ENCODE measurements at places on chromosomes 11 and 22. TPM values are rescaled to one million over a fixed set of nuclear protein-coding genes. Genes with fewer than 3 reads are reported as not detected.

GRCh38 chr22:24429411-24430365 lies 2.3 kb downstream of the ADORA2A start:
- no peak overlapping the region for H3K27ac ChIP-seq
- no peaks in the 10 kb centered on the region for H3K36me3 ChIP-seq
- peaks cover 18% of the 10 kb centered on the region for H3K27me3 ChIP-seq
- DNase-seq = peak; percentile 62
- H3K4me1 ChIP-seq = peaks cover 15% of the 10 kb centered on the region

USP2 gene
- 0.54 TPM for total RNA-seq

CDC42EP2 gene
- 24.5 TPM for total RNA-seq

GRCh38 chr22:38132136-38132535 lies 21.7 kb upstream of the BAIAP2L2 start:
- no peak overlapping the region for H3K4me3 ChIP-seq
- no peak for DNase-seq
- H3K4me1 ChIP-seq = peaks cover 13% of the 10 kb centered on the region
- H3K36me3 ChIP-seq = peaks cover 8% of the 10 kb centered on the region
- no peaks in the 10 kb centered on the region for H3K27me3 ChIP-seq

- no peak overlapping the region for H3K4me3 ChIP-seq
- H3K27me3 ChIP-seq = no peaks in the 10 kb centered on the region
- H3K27ac ChIP-seq = no peak overlapping the region
- H3K36me3 ChIP-seq = peaks cover 52% of the 10 kb centered on the region
- no peaks in the 10 kb centered on the region for H3K4me1 ChIP-seq
Observed at GRCh38 chr11:111836721-111837120, 34.7 kb downstream of the ALG9 start.

GRCh38 chr22:18983120-18983651 lies 47.1 kb upstream of the PRODH start:
- no peaks in the 10 kb centered on the region for H3K4me1 ChIP-seq
- H3K4me3 ChIP-seq = no peak overlapping the region
